GM12865 (cell line): ENCODE measurements at places on chromosomes 6 and 20.

- no peak for DNase-seq
These were observed 193.6 kb downstream of the NKAIN2 start for GRCh38 chr6:123997223-123997622.

GRCh38 chr6:44869321-44869897 lies 458.7 kb upstream of the RUNX2 start:
- DNase-seq, result peak; percentile 86

DNA sequence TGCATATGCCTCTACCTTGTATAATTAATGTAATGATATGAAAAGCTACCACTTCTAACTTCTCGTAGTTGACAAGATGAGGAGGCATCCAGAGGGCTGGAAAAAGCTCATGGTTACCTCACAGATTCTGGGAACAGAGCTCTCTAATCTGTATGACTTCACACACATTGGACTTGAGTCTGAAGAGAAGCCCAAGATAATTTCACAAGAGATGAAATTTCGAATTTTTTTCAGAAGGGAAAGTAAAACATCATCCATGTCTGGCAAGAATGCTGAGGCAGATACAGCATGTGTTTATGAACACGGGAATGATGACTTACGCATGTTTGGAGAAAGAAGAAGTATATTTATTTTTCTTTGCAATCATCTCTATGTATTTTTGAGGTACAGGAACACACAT lies 141.8 kb upstream of the TENT5A start:
- DNase-seq, result no peak

- DNase-seq, result no peak
These were observed 32.5 kb downstream of the SDHAF4 start for GRCh38 chr6:70599187-70599586.
